ENCODE measurements at places on chromosomes 2 and 18.

DNA sequence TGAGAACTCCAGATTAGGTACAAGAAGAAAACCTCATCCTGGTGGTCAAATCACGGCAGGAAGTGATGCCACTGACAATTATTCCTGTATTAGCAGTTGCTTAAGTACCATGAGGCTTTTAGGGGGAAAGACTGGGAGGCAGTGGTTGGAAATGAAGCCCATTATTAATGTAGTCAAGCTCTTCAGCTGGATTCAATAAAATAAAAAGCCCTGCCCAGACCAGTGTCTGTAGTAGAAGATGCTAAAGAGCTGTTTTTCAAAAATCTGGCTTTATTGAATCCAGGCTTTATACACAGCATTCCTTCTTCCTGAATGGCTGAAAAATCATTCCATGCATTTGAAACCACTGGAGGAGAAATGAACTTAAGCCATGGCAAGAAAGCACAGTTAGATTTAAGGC is 155.2 kb downstream of the BCL2 start:
- no peak for DNase-seq

DNA sequence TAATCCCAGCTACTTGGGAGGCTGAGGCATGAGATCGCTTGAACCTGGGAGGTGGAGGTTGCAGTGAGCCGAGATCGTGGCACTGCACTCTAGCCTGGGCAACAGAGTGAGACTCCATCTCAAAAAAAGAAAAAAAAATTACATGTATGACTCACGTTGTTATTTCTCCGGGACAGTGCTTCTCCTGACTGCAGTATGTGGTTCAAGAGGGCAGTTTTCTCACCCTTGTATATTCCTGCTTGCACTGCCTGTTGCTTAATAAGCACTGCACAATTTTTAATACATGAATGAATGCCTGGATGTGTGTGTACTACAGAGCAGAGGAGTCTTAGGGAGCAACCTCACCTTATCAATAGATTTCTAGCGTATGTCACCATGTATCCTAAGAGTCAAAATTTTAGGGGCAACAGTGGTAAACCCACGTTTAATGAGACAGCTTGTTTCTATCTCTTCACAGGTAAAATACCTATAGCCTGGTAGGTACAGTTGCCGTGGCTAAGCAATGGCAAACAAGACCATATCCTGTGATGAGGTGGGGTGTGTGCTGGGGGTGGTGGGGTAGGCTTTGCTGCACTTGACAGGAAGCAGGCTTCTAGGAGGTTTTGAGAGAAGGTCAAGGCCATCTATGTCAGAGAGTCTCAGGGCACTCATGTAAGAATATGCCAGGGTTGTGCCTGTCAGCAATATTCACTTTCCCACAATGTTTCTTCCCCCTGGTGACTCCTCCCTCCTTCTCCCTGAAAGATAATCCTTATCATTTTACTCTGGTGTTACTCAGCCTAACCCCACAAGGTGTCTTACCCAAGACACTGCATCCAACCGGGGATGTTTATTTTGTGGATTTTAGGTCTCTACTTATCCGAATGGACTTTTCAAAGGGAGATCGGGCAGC is 36.9 kb upstream of the MEX3C start:
- no peak for DNase-seq

DNA sequence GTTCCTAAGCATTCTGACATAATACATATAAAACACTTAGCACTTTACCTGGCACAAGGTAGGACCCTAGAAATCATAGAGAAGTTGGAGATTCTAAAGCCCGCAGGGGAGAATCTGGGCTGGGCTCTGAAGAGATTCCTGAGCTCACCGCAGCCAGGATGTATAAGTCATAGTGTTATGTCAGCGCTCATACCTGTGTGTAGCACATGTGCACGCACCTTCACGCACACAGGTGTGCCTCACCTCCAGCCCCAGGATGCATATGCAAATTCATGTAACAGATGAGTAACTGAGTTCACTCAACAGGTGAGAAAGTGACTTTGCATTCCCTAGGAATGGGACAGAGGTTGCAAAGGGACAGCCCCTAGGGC is 7.9 kb upstream of the SDC1 start:
- DNase-seq: no peak

GRCh38 chr2:73292906-73293533 is 328 bp downstream of the EGR4 start:
- DNase-seq: no peak

DNA sequence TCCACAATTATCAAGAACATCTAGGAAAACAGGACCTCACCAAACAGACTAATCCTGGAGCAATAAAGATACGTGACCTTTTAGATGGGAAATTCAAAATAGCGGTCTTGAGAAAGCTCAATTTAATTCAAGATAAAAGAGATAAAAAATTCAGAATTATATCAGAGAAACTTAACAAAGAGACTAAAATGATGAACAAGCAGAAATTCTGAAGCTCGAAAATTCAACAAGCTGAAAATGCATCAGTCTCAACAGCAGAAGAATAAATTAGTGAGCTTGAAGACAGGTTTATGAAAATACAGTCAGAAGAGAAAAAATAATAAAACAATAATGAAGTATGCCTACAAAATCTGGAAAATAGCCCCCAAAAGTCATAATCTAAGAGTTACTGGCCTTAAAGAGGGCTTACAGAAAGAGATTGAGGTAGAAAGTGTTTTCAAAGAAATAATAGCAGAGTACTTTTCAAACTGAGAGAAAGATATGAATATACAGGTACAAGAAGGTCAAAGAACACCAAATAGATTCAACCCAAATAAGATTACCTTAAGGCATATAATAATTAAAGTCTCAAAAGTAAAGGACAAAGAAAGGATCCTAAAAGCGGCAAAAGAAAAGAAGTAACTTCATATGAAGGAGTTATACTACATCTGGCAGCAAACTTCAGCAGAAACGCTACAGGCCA is 13.2 kb downstream of the ORC4 start:
- no peak for DNase-seq

DNA sequence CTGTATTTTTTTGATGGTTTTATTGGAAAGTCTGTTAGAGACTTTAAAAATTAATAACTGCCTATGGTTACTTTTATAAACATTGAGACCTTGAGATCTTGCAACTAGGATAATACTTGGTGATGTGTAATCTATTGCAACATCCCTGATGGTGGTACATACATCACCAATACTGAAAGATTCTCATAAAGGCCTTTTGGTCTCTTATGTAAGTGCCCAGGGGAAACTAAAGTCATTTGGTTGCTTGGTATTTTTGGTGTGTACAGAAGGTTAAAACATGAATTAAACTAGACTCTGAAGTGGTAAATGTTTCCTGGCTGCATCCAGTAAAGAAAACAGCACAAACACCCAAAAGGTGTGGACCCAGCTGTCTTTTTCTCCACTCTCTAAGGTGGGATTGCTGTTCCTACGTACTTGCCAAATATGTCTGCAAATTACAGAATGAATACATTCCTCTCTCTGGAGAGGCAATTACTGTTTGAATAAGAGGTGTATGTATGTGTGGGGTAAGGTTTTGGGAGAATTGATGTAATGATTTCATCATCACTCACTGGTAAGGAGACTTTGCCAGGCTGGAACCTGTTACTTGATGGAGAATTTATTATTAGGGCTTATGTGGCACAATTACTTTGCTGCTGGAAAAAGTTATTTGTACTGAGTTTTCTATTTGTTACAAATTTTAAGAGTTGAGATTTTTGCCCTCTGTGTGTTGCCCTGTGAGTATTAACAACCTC is 3.6 kb downstream of the B3GNT2 start:
- DNase-seq: no peak

- no peak for DNase-seq
Measured at GRCh38 chr2:238868067-238868524, 20.2 kb downstream of the TWIST2 start.

- no peak for DNase-seq
Measured at GRCh38 chr18:43012951-43013350, 102.5 kb downstream of the RIT2 start.

- DNase-seq: no peak
Measured at GRCh38 chr2:151157000-151157735, 104.5 kb downstream of the RBM43 start.

DNA sequence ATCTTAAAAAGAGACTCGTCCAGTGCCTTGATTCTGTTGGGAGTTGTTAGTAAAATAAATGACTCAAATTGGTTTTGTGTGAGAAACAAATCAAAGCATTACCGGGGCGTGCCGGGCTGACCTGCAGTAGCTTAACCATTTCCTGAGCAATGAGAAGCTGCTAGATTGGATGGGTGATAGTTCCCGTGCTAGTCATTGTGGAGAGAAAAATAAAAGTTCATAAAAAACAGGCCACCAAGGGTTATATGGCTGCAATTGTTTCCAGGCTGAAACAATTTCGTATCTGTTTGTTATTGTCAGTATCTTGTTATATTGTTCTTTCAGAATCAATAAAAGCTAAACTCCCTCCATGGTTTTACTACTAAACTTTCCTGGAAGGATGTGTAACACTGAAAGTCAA is 314.4 kb downstream of the MTX2 start:
- DNase-seq: peak; percentile 51

- DNase-seq: no peak
Measured at GRCh38 chr2:30968660-30969397, 161.6 kb upstream of the CAPN13 start.

GRCh38 chr2:26274058-26274613 is 29.4 kb downstream of the HADHB start:
- peak; percentile 91 for DNase-seq

DNA sequence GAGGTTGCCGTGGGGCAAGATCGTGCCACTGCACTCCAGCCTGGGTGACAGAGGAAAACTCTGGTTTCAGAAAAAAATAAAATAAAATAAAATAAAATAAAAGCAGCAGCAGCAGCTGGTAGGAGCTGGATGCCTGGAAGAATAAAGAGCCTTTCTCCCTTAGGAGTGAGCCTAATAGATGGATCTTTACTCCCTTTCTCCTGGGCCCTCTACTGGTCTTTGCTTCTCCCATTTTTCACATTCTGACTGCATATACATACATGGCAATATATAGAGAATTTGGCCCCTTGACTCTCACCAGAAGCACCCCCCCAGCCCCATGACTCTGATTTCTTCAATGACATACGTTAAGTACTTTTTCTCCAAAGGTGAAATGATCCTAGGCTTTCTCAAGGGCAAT is 9.8 kb upstream of the MALT1 start:
- DNase-seq: no peak

GRCh38 chr2:100237163-100237562 is 85.1 kb downstream of the LONRF2 start:
- no peak for DNase-seq

- DNase-seq: no peak
Measured at GRCh38 chr18:10514082-10514481, 11.7 kb upstream of the NAPG start.

GRCh38 chr2:181165199-181165868 is 184.9 kb downstream of the UBE2E3 start:
- no peak for DNase-seq

DNA sequence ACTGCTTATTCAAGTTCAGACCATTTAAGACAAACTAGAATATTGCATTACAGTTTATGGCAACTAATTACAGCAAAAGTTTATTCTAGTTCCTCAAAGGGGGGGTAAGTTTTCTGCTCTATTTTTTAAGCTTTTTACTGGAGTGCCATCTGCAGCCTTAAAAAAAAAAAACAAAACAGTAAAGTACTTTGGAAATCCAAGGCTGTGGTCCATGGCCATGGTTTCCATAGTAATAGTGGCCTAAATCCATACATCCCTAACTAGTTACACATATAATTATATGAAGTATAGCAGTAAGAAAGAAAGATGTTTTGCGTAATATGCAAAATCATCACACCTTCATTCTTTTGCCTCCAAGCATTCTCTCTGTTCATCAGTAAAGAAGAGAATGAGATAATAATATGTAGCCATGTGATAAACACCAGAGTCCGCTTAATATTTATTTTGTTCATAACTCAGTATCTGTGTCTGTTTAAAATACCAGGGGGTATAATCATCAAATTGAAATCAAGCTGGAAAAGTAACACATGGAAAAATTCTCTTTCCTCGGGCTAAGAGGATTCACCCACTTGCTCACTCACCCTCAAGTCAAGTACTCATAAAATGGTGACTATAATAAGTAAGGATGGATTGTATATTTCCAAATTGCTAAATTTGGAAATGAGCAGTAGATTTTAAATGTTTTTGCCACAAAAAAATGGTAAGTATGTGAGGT is 301.1 kb upstream of the RND3 start:
- no peak for DNase-seq

- DNase-seq: no peak
Measured at GRCh38 chr18:28236487-28236886, 59.6 kb upstream of the CDH2 start.

DNA sequence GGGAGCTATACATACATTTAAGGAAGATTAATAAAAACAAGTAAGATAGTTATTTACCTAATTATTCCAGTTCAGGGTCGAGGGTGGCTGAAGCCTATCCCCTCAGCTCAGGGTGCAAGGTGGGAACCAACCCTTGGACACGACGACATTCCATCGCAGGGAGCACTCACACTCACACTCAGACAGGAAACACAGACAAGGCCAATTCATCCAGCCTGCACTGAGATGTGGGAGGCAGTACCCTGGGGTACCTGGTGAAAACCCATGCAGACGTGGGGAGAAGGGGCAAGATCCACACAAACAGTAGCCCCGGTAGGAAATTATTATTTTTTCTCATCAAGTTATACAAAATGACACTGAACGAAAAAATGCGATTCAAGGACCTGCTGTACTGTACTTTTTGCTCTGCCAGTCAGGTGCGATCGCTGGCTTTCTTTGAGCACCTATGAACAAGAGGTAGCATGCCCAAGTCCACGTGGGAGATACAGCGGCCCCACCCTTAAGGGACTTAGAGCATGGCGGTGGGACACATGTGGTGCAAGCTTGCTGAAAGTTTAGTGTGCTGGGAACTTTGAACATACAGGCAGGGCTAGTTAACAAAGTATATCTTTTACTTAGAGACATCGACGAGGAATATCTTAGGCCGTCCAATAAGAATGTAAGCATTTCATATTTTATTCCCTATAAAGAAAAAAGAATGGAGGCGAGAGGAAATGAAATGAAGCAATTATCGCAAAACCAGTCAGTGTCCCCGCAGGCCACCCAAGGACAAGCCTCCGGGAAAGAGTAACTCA is 624 bp downstream of the METTL8 start:
- DNase-seq: peak; percentile 50

DNA sequence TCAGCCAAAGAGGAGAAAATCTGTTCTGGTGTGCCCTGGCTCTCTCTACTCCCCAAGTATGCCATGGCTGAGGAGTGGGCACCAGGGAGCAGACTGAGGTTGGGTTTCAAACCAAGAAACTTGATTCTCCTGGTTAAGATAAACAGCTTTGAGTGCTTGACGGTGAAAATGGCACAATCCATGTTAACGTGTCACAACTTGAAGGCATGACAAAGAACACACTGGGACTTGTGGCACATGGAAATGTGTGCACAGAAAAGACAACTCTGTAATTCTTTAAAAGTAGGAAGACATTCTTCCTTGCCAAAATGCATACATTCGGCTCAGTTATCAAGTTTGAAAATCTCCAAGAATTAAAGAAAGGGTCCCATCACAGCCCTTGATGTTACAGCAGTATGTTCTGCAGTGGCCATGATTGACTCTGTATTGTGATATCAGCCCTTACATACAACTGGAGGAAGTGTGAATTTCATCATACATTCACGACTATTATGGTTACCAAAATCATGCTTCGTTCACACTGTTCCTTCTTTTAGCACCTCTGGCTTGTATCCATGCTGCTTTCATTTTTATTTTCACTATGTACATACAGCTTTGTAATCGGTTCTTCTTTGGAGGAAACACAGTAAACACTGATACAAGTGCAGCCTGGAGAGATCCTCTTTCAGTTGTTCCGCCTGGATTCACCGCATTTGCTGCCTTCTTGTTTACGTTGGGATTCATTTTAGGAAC is 15.6 kb upstream of the ACTG2 start:
- DNase-seq: no peak

All from dermis microvascular lymphatic vessel endothelial cell (primary cell).